ENCODE measurements at places on chromosomes 5 and 9.

DNA sequence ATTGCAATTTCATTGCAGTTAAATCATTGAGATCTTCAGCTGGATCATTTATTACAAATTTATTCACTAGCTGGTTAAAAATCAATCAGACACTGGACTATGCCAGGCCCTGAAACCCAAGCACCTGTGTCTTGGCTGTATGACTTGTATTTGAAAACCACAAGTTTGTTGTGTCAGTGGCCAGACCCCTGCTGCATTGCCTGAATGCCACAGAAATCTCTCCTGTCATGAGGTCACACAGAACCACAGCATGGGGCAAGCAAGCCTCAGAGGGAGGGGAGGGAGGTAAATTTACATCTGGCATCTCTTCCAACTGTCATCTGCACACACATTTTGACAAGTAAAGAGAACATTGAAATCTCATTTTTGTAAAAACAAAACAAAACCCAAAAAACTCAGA, 90.0 kb downstream of the ARRDC3 start:
- DNase-seq = no peak

GRCh38 chr9:120281665-120282064, 298.3 kb downstream of the CDK5RAP2 start:
- no peak for DNase-seq

- no peak for DNase-seq
These were observed 180.5 kb upstream of the ZNF462 start for GRCh38 chr9:106682420-106682819.

DNA sequence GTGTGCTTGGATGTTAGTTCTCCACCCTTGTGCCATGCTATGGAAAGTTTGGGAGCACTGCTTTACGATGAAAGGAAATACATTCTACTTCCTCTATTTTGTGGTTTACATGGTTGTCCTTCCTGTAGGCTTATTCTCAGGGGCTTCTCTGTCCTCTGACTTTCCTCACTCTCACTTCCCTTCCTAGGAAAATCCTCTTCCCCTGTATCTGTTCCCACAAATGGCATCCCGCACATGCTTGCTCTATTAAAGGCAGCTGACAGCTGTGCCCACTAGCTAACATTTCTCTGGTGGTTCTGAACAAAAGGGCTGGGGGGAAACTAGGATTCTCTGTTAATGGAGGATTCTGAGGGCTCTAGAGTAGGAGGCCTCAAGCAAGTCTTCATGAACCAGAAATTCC, 52.4 kb downstream of the FAM170A start:
- DNase-seq = no peak

DNA sequence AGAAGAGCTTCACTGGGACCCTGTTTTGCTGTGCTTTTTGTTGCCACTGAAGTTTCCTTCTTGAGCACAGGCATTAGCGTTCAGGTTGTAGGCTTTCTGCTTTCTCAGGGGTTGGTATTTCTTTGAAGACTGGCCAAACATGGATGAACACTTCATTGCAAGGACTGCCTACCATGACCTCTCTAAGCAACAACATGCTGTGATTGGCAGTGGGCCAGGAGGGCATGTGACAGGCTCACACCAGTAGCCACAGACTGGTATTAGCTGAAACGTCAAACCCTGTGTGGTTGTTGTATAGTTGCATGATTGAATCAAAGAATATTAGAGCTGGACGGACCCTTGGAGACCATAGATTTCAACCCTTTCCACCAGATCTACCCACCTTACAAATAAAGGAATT, 20.0 kb upstream of the MLANA start:
- DNase-seq = no peak

DNA sequence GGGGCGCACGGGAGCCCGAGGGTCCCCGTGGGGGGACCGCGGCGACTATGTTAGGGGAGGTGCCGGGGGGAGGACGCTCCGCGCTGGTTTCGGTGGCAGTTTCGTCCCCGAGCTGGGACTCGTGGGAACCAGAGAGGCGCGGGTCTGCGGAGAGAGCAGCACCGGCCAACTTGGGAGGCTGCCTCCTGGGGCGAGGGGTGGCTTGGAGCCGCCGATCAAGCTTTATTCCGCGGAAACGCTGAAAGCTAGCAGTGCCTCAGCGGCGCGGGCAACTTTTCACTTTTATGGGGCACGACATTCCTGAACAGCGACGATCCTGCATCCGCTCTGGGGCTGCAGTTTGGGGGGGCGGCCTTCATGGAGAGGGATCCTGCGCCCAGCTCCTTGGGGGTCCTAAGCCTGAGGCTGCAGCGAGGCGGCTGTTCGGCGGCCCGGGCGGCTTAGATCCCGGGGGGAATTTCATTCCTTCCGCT, 369 bp downstream of the OCLN start:
- DNase-seq = no peak

GRCh38 chr5:50564079-50564478, 102.4 kb upstream of the PARP8 start:
- DNase-seq = peak; percentile 52

GRCh38 chr9:121574774-121575519, 75.3 kb upstream of the GGTA1 start:
- no peak for DNase-seq

- no peak for DNase-seq
These were observed 38.0 kb downstream of the MTMR12 start for GRCh38 chr5:32274548-32275395.

DNA sequence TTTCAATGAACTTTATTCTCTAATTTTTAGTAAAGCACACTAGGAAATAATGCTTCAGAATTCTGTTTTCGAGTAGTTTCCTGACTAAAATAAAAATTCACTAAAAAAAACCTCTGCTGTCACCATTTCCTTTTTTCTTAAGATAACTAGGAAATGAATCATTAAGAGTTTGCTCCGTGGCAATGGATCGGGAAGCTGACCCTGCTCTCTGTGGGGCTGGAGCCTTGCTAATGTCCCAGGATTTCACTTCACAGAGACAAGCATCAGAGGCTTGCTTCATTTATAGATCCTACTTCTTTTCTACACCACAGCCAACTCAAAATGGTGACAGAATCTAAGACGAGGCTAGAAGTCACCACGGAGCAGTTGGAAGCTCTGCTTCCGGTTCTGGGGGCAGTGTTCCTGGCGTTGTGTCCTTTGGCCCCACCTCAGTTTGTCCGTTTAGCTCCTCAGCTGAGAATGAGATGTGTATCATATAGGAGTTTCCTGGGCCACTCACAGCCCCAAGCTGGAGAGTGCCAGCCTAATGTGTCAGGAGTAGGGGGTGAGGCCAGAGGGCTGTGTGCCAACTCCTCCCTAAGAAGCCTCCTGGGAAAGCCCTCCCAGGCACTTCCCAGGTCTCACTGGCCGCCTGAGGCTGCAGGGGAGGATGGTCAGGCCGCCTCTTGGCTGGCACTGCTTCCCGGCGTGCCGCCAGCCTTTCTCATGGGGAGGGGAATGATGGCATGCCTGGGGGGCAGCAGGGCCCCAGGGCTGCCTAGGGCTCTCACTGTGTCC, 19.6 kb downstream of the TENT4A start:
- DNase-seq = no peak

- DNase-seq = no peak
These were observed 158.1 kb downstream of the SLC24A2 start for GRCh38 chr9:19630760-19631159.

DNA sequence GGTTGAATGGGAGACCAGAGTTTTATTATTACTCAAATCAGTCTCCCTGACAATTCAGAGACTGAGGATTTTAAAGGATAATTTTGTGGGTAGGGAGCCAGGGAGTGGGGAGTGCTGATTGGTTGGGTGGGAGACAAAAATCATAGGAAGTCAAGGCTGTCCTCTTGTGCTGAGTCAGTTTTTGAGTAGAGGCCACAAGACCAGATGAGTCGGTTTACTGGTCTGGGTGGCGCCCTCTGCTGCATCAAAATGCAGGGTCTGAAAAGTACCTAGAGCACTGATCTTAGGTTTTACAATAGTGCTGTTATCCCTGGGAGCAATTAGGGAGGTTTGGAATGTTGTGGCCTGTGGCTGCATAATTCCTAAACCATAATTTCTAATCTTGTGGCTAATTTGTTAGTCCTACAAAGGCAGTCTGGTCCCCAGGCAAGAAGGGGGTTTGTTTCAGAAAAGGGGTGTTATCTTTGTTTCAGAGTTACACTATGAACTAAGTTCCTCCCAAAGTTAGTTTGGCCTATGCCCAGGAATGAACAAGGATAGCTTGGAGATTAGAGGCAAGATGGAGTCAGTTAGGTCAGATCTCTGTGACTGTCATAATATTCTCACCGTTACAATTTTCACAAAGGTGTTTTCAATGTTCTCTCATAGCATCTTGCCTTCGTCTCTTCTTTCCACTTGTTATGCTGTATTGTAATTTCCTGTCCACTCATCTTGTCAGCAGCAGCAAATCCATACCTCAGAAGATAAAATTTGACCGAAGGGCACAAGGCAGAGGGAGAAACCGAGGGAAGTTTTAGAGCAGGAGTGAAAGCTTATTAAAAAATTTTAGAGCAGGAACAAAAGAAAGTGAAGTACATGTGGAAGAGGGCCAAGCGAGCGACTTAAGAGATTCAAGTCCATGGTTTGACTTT, 59.2 kb upstream of the CLINT1 start:
- peak; percentile 53 for DNase-seq

DNA sequence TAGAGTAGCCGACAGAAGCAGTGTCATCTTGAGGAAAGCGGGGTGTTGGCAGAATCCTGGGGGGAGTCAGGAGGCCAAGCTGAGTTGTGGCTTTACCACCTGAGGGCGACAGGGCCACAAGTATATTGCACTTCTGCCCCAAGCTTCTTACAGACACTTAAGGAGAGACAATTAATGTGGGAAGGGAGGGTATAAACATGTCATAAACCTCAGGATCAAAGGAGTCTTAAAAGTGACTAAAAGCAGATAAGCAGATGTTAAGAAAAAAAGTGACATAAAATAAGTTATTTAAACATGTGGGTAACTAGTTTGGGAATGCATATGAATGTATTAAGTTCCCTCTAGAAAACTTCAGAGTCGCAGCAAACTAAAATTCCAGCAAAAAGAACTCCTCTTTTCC, 63.9 kb downstream of the ERAP1 start:
- DNase-seq = no peak

DNA sequence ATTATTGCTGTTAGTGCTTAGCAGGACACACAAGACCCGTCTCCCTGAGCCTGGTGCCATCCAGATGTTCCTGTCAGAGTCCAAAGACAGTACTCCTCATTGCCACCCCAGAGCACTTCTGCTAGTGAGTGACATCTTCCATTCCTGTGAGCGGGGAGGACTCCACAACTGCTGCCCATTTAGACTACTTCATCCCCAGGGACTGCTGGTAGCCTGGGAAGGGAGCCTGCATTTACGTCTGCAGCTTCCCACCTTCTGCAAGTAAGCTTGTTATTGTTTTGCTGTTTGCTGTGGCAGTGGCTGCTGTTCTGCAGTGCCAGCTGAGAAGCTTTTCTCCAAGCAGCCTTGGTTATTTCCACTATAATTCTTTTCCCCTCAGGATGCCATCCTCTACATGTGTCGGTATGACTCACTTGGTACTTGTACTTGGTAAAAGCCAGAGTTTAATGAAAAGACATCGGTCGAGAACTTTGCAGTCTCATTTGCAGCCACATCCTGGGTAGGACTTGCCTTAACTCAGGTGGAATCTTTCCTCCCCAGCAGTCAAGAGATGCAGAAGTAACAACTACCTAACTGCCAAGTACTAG, 10.6 kb upstream of the MAP1B start:
- DNase-seq = no peak

DNA sequence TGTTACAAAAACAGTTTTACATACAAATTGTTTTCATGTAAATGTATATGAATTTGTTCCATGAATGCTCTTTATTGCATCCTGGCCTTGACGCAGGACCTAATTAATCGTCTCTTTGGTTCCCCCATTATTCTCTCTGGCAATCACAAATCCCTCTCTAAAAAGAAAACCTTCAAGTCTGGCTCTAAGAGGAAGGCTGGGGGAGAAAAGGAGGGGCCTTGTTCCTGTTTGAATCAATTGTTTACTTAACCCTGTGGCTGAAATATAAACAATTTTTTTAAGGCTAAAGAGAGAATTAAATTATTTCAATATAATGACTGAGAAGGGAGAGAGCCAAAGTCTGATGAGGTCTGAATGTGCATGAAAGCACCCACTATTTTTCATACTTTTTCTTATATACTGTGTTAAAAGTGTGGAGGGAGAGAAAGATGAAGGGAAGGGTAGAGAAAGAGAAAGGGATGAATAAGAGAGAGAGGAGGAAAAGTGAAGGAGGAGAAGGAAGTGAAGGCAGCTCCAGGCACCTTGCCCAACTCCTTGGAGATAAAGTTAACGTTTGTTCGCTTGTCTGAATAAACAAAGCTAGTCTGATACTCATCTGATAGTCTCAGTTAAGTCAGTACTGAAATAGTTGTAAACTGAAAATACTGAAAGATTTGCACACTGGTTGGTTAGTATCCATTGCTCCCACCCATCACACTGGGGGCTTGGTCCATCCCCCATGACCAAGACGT, 116.4 kb upstream of the SPDL1 start:
- DNase-seq = no peak

DNA sequence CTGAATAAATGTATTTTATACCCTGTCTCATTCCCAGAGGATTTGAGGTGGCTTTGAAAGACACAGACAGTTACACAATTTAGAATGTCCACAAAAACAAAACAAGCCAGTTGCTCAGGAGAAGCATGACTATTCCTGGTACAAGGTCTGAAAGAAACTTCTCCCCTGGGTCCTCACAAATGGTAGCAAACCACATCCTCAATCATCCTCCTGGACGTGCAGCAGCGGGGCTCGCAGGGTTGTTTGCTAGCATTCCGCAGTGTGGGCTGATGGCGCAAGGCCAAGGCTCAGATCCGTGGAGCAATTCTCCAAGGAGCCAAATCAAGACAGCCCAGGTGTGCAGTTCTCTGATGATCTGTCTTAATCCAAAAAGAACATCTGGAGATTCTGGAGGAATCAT, 210.3 kb downstream of the ACTL7B start:
- no peak for DNase-seq

DNA sequence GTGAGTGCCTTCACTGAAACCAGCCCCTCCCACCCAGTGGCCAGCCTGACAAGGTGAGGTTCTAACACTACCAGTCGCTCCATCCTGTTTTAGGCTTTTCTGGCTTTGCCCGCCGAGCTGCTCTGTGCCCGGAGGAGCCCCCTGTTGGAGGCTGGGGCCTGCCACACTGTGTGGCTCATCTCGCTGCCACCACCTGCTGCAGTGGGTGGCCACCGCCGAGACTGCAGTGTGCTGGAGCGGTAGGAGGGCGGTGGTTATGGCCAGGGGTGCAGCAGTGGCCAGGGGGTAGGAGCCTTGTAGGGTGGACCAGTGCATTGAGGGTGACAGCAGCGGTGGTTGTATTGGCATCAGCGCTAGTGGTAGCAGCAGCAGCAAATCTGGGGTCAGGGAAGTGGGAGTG, 74.7 kb upstream of the PCAT7 start:
- no peak for DNase-seq

DNA sequence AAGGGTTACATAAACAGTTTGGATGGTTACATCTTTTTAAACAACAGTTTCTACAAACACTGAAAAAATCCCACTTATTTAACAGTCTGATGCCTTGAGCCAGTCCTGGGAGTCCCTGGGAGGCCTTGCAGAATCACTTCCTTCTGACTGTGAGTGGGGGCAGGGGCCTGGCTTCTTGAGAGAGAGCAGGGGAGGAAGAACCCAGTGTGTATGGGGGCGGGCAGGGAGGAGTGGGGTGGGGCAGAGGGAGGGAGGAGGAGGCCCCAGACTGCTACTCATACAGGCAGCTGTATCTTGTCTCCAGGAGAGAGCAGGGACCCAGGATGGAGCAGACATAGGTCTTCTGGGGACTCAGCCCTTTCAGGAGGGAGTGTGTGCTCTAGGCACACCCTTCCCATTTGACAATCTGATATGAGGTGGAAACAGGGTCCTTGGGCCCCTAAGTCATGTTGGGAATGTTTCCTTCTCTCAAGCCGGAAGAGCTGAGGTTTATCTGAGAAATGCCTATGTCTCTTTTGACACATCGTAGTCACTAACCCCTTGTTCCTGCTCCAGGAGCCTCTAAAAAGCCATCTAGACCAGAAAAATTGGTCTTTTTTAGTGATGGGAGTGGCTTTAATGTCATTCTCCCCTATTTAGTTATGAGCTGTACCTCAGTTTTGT, 52.8 kb downstream of the IRF1 start:
- peak; percentile 60 for DNase-seq

Data from CD4-positive, alpha-beta T cell treated with Interleukin-2 at 100 ng/mL for 4 hours (primary cell).